ENCODE measurements at places on chromosomes 6 and 20.

- DNase-seq, result no peak
Measured at GRCh38 chr6:55136916-55137315, 37.4 kb upstream of the HCRTR2 start.

- DNase-seq, result no peak
Measured at GRCh38 chr20:58071298-58071697, 157.2 kb downstream of the ANKRD60 start.

- no peak for DNase-seq
Measured at GRCh38 chr6:84466511-84466910, 239.1 kb upstream of the CEP162 start.

GRCh38 chr6:17042422-17043147, 59.3 kb upstream of the STMND1 start:
- no peak for DNase-seq

- no peak for DNase-seq
Measured at GRCh38 chr6:89716532-89716931, 78.0 kb upstream of the LYRM2 start.

DNA sequence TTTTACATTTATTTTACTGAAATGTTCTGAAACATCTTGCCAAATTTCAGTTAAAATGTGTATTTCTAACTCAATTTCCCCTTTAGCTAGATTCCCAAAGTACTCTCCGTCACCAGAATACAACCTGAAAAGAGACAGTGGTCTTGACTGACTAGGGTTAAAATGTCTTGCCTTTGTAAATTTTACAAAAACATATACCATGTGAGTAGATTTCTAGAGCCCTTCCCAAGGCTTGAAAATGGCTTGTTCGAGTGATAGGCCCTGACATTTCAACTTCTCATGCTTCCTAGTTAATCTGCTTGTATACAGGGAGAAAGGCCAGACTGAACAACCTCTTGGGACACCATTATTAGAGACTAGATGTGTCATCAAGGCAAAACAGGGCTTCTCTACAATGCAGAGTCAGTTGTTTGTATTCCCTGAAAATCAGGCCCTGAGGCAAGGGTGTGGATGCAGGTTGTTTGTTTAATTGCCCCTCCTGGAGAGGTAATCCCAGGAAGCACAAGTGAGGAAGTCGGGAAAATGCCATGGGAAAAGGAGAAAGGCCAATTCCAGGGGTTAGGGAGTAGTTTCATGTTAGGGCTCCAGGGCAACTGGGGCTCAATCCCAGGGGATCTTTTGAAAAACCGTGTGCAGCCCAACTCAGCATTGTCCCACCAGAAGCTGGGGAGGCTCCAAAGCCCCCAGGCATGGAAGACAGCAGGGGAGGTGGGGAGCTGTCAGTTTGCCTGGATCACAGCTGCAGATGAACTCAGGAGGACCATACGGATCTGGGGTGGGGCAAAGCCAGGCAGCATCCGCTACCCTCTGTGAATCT, 11.6 kb upstream of the TFB1M start:
- no peak for DNase-seq

GRCh38 chr20:48683467-48684175, 144.2 kb downstream of the PREX1 start:
- no peak for DNase-seq

GRCh38 chr6:156852147-156852857, 75.1 kb downstream of the ARID1B start:
- DNase-seq, result no peak

- DNase-seq, result no peak
Measured at GRCh38 chr20:24148372-24148771, 159.8 kb upstream of the GGTLC1 start.

DNA sequence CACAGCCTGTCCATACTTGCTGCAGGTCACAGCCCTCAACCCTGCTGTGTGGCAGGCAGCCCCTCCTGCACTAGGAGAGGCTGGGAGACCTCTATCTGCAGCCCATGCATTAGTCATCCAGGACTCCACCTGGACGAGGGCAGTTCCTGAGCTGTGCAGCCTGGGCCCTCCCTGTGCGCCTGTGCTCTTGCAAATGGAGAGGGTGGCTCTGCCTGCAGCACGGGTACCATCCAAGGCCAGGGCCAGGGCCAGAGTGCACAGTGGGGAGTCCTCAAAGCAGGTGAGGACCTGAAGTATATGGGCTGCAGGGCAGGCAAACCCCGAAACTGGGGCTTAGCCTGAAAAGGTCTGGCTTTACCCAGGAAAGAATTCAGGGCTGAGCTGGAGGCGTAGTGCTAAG, 89.8 kb upstream of the PHACTR3 start:
- DNase-seq, result no peak

- DNase-seq, result no peak
Measured at GRCh38 chr6:3718407-3718806, 33.1 kb downstream of the PXDC1 start.

- no peak for DNase-seq
Measured at GRCh38 chr6:52497652-52498408, 77.7 kb downstream of the EFHC1 start.

DNA sequence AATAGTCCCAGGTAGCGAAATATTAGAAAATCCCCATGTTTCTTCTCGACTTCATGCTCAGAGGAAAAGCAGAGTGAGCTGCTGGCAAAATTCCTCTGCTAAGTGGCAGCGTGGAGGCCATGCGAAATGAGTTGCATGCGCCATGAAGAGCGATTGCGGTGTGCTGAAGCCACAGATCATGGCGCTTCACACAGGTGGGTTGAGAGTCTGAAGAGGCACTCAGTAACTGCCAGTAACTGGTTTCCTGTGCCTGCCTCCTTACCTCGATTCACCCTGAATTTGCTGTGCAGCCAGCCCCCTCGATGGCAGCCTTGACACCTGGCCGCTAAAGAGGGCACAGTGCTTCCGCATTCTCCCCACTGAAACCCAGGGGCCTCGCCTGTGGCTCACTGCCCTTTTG, 301.5 kb downstream of the NRN1 start:
- no peak for DNase-seq

DNA sequence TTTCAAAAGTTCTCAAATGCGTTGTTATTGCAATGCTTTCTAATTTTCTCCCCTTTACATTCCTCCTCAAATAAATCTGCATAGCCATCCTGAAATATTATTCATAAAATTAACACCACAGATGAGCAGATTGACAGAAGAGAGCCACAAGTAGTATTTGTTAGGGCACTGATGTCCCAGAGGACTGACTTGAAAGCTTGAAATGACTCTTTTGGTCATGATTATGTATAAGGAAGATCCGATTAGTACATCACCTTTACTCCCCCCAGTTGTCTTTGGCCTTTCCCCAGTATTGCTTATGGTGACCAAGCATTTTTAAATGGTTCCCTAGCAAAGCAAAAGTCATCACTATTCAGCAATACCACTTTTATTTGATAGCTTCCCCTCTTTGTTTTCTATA, 187.6 kb downstream of the ADAT2 start:
- DNase-seq, result no peak

DNA sequence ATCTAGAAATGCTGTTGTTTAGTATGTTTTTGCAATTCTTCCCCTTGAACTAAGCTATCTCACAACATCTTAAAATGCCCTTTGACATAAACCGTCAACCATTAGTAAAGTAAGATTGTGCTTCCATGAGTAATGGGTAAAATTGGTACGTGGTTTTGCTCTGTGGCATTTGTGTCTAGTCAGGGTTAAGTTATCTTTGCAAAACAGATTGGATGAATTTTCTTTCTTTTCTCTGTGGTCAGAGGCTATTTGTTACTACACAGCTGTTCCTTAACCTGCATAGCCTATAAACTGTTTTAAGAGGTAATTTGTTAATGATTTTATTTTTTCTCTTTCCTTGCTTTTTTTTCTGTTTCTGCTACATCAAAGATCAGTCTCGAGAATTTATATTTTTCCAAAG, 75.4 kb downstream of the RPP40 start:
- no peak for DNase-seq

- no peak for DNase-seq
Measured at GRCh38 chr6:105896052-105896820, 189.9 kb upstream of the PRDM1 start.

- DNase-seq, result no peak
Measured at GRCh38 chr20:57259121-57259937, 7.1 kb downstream of the BMP7 start.

- DNase-seq, result no peak
Measured at GRCh38 chr20:24446811-24447210, 22.6 kb upstream of the SYNDIG1 start.

- no peak for DNase-seq
Measured at GRCh38 chr6:81756690-81757089, 4.2 kb upstream of the TENT5A start.

- DNase-seq, result no peak
Measured at GRCh38 chr6:156125844-156126243, 651.3 kb upstream of the ARID1B start.

- no peak for DNase-seq
Measured at GRCh38 chr6:133265066-133265465, 23.9 kb downstream of the EYA4 start.

GRCh38 chr6:53312355-53312754, 36.4 kb downstream of the ELOVL5 start:
- DNase-seq, result no peak

Measured in CD8-positive, alpha-beta memory T cell (primary cell).